ENCODE measurements at places on chromosomes 5 and 9. TPM values are rescaled to one million over a fixed set of nuclear protein-coding genes. Genes with fewer than 3 reads are reported as not detected.

Gene EDIL3
- 24.7 TPM for total RNA-seq

Gene CCIN
- 2.2 TPM for total RNA-seq

Gene CRB2
- total RNA-seq, result not detected

Gene EGFLAM
- total RNA-seq, result 2.1 TPM

Gene CDX1
- total RNA-seq, result 0.15 TPM

Gene ST6GALNAC6
- total RNA-seq, result 32.0 TPM

Gene PCDHGA4
- 3.2 TPM for total RNA-seq

Gene PMPCA
- total RNA-seq, result 46.5 TPM

Gene CCDC192
- total RNA-seq, result not detected

Gene RRAGA
- total RNA-seq, result 61.4 TPM

Gene ANKDD1B
- 0.23 TPM for total RNA-seq

Gene PTGDS
- total RNA-seq, result 33.0 TPM

Gene PLK2
- 1,550 TPM for total RNA-seq

Gene COL27A1
- 1.2 TPM for total RNA-seq

Gene NMUR2
- not detected for total RNA-seq
